Activated CD4-positive, alpha-beta T cell treated with anti-CD3 and anti-CD28 coated beads, Interleukin-2, amount 50 U/mL, for 24 hours (primary cell): ENCODE measurements at places on chromosomes 2 and 18.

DNA sequence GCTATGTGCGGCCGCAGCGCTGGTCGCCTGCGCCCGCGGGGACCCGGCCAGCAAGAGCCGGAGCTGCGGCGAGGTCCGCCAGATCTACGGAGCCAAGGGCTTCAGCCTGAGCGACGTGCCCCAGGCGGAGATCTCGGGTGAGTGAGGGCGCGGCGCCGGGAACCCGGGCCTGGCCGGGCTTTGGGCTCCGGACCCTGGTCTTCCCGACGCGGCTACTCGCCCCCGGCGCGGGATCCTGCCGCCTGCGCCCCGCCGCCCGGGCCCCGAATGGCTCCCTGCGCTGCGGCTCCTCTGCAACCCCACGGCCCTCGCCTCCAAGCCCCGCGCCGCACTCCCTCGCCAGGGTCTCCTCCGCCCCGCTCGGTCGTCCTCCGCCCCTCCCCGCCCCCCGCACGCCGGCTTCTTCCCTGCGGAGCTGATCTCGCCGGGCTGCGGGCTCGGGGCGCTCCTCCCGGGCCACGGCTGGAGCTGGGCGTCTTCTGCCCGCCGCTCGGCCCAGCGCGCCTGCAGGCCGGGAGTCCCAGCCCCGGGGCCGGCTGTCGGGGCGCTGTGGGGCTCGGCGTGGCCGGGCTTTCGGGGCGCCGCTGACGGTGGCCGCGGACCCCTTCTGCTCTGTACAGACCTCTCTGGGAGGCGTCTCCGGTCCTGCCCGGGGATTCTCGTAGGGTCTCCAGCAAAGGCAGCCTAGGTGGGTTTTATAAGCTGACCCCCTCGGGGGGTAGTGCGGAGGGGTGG, 652 bp downstream of the GPC1 start:
- no peak for DNase-seq

DNA sequence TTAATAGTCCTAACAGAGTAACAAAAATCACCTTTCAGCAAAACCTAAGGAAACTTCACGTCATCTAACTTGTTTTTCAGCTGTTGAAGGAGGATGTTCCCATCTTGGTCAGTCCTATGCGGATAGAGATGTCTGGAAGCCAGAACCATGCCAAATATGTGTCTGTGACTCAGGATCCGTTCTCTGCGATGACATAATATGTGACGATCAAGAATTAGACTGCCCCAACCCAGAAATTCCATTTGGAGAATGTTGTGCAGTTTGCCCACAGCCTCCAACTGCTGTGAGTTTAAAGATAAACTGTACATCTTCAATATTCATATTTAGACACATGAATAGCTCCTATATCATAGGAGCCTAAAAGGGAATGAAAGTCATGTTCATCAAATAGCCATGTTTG, 10.5 kb downstream of the COL3A1 start:
- DNase-seq = no peak

DNA sequence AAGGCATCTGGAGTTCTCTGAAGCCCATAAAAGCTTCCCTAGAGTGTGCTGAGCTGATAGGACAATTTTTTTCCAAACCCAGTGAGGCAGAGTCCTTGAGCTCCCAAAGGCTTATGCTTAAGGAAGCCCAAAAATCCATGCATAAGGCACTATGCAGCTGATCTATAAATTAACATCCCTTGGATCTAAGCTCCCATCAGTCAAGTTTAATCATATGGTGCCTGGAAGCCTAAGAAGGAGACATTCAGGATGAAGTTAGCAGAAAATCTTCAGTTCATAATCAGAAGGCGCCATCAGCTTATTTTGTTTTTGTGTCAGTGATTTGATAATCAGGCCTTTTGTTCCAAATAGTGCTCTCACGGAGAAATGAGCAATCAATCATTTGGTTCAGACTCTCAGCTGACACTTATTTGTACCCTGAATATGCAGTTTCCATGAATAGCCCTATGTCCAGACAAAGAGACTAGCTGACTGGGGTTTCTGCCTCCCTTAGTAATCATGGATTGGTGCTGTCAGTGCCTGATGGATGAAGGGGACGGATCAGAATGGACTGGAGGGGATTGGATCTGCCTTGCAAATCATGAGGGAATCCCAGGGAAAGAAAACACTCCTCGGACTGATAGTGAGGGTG, 464.8 kb upstream of the RGPD4 start:
- DNase-seq = no peak

DNA sequence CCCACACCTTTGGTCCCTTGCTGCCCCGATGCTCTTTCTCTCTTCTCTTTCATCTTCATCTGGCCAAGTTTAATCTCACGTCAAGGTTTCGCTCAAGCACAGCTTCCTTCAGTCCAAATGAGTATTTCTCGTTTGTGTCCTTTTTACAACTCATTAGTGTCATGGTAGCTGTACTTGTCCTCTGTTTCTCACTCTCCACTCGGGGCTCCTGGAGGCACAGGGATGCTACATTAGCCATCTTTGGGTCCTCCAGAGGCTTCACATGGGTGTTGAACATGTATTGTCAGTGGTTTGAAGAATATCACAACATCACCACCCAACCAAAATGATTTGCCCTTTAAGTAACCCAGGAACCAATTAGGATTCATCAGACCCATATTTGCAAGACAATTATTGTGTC, 30.4 kb downstream of the MYCN start:
- no peak for DNase-seq

DNA sequence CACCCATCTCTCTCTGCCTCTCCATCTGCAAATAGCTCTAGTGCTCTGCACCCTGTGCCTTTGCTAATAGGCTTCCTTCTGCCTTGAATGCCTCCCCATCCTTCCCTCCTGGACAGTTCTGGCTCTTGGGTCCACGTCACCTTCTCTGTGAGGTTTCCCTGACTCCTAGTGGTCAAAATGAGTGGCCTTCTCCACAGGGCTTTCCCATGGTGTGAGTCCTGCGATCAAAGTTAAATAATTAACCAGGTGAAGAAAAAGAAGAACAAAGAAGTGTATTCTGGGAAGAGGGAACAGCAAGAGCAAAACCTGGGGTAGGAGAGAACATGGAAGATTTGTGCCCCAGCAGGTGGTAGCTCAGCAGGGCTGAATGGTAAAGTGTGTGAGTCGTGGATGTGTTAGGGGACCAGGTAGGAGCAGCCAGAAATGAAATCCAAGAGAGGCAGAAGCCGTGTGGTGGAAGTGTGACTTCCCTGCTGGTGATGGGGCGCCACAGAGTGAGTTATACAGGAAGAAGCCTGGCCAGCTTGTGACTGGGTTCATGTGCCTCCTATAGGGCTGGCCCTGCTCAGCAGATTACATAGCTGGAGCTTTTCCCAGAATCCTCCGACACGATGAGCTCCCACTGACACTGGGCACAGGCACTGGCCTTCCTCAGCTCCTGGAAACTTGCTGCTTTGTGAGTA, 93.8 kb upstream of the LDAH start:
- DNase-seq = no peak

GRCh38 chr2:118755384-118755783, 92.1 kb downstream of the EN1 start:
- DNase-seq = no peak

DNA sequence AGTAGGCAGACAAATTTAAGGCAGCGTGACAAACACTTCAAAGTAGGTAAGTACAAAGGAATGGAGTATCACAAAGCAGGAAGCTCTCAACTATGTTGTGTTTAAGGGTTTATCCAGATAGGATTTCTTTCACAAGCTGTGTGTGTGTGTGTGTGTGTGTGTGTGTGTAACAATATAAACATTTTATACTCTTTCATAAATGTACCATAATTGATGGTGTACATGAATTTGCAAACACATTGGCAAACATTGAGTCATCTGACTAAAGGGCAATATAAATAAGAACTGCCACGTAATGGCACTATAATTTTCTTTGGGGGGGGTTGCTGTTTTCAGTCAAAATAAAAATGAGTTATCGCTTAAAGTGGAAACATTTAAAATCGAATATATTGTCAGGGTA, 1004.4 kb upstream of the DDX18 start:
- DNase-seq = no peak

GRCh38 chr18:31884020-31884419, 58.9 kb downstream of the TRAPPC8 start:
- DNase-seq = no peak
